ENCODE measurements at places on chromosomes 13 and 19.

DNA sequence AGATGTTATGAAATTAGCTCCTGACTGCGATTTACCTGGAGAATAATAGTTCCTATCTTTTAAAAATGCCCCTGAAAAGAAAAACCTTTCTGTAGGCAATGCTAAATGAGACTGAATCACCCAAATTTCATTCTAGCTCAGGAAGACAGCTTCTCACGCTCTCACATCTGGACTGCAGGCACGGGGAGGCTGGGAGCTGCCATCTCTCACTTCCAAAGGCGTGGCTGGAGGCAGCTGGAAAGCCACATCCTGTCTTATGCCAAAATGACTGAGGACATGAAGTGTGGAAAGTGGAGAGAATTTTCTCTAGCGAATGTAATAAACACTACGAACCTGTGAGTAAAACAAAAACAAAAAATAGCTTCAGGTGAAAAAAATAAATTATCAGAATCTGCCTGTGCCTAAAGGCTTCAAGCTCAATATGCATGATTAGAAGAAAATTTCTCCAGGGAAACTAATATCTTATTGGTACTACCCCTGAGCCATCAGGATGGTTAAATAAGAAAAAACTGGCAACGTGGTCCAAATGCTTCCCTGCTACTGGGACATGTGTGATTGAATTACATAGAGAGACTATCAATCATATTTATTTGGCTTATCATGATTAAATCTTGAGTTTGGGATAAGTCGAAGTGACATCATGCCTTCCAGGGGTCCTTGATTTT, 58.1 kb upstream of the UBL3 start:
- DNase-seq = peak; percentile 38

- no peak for DNase-seq
These were observed 4.2 kb downstream of the TMEM259 start for GRCh38 chr19:1016647-1017114.

- peak; percentile 3 for DNase-seq
These were observed 478.1 kb upstream of the NBEA start for GRCh38 chr13:34464011-34464410.

DNA sequence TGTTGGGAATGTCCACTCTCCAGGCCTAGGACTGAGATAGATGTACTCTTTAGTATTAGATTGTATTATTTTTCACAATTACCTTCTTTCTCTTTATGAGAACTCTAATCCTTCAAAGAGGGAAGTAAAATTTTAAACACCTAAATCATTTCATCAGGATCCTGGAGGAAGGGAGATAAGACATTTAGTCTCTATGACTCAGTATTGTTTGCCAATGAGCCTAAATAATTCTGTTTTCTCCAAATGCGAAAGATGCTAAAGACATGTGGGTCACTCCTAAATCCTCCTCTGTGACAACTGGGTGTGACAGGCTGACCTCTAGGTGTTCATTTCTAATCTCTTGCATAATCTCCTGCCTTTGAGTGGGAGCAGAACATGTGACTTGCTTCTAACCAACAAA, 1736.6 kb upstream of the MIR17HG start:
- DNase-seq = no peak

DNA sequence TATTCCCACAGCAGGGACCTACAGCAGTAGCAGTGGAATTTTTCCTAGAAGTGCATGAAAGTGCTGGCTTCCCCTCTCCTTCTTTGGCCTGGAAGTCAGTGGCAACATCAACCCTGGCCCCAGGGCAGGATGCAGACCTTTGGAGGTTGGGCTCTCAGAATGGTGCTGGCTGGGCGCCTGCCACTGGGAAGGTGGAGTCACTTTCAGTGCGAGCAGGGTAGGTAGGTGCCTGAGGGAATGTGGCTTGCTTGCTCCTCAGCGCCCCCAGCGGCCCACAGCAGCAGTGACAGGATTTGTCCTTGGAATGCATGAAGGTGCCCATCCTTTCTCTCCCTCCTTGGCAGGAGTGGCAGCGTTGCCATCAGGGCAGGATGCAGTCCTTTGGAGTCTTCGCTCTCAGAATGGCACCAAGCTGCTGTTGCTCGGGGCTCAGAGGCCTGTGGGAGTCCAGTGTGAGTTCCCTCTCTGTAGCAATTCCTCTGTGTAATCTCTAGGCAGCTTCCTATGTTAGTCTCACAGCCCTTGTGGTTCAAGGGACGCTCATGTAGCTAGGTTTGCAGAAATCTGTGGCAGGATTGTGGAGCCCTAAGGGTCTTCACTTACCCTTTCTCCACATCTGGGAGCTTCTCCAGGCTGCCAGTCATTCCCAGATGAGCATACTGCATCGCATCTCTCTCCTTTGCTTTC, 354.4 kb upstream of the DACH1 start:
- DNase-seq = peak; percentile 12

- no peak for DNase-seq
These were observed 3.6 kb downstream of the ZIC5 start for GRCh38 chr13:99967869-99968520.

- no peak for DNase-seq
These were observed 126.9 kb downstream of the SIPA1L3 start for GRCh38 chr19:38033658-38034491.

- DNase-seq = no peak
These were observed 20.9 kb downstream of the COG6 start for GRCh38 chr13:39676315-39676876.

- DNase-seq = no peak
These were observed 531.4 kb upstream of the NBEA start for GRCh38 chr13:34410678-34411077.

DNA sequence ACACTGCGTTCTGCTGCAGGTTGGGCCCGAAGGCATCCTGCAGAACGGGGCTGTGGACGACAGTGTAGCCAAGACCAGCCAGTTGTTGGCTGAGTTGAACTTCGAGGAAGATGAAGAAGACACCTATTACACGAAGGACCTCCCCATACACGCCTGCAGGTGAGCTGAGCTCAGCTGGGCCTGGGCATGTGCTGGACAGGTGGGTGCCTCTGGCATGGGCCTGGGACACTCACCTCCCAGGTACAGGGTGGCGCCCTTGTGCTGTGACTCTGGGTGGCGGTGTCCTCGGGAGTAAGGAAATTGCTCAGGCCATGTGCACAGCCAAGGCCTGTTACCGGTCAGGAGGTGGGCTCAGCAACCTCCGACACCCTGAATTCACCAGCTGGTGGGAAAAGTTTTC, 14.2 kb downstream of the UPF1 start:
- DNase-seq = no peak

- no peak for DNase-seq
These were observed 112.3 kb downstream of the GADD45B start for GRCh38 chr19:2588081-2588777.

DNA sequence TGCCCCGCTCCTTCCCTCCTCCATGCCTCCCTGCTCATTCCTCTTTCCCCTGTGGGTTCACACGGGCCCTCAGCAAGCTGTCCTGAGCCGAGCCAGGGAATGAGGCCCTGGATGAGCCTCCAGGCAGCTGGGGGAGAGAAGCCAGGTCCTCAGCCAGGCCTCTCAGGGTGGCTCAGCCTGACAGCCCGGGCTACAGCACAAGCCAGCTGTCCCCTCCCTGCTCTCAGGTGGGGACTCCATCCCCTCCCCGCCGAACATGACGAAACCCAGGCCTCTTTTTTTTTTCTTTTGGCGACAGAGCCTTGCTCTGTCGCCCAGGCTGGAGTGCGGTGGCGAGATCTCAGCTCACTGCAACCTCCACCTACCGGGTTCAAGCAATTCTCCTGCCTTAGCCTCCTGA, 40.0 kb upstream of the MATK start:
- DNase-seq = no peak

- DNase-seq = no peak
These were observed 98.2 kb downstream of the FREM2 start for GRCh38 chr13:38785042-38785441.

- peak; percentile 67 for DNase-seq
These were observed 337 bp upstream of the FXYD7 start for GRCh38 chr19:35142606-35143230.

DNA sequence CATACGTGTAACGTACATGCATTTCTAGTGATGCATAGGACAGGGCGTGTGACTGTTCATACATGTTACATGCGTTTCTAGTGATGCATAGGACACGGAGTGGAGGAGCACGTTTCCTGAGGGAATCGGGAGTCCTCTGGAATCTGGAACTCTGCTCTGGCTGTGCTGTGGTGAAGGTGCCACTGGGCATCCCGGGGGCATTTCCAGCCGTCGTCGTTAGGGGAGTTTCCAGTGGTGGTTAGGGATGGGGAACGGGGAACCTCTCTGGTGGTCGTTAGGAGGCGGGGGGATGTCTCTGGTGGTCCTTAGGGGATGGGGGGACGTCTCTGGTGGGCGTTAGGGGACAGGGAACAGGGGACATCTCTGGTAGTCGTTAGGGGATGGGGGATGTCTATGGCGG, 209.6 kb upstream of the SOX1 start:
- DNase-seq = no peak

GRCh38 chr19:38513762-38514167, 80.3 kb downstream of the RYR1 start:
- no peak for DNase-seq

DNA sequence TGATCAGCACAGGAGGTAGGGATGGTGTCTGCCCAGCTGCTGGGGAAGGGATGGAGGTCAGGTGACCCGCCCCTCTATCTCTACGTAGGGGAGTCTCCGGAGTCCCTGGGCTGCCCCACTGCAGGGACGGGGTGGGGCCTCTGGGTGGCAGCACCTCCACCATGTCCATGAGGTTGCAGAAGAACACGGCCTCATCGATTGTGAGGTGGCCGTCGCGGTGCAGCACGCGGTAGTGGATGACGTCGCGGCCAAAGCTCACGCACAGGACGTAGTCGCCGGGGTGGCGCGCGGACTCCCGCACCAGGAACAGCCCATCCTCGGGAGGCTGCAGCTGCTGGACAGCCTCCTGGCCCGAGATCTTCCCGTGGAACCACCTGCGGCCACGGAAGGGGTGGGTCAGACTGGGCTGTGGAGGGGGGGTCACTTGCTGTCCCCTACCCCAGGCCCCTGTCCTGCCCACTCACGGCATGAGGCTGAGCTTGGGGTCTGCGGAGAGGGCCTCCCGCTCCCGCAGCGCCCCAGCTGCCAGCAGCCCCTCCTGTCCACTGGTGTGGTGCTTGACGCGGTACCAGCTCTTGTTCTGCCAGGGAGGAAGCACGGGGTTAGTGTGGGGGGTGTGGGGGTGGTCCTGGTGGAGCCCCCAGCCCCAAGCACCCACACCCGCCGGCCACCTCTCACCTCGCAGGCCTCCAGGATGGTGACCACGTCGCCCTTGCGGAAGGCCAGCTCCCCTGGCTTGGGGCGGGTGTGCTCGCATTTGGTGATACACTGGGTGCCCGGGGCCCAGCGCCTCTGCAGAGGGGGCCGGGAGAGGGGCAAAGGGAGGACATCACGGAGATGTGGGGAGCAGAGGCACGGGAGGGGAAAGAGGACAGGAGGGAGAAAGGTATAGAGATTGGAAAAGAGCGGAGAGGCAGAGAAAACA, 2.3 kb downstream of the MATK start:
- DNase-seq = no peak

DNA sequence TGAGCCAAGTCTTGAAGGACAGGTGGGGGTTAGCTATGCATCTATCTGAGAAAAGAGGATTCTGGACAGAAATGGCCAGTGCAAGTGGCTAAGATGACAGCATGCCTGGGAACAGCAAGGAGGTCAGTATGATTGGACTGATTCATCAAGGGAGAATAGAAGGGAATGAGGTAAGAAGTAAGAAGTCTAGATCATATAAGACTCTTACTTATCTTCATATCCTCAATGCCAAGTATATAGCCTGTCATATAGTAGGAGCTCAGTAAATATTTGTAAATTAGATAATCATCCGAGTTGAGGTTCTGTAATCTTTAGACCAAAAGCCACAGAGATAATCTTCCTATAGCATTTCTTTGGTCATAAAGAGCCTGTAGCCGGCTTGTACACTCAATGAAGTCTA, 103.3 kb upstream of the MLNR start:
- no peak for DNase-seq

DNA sequence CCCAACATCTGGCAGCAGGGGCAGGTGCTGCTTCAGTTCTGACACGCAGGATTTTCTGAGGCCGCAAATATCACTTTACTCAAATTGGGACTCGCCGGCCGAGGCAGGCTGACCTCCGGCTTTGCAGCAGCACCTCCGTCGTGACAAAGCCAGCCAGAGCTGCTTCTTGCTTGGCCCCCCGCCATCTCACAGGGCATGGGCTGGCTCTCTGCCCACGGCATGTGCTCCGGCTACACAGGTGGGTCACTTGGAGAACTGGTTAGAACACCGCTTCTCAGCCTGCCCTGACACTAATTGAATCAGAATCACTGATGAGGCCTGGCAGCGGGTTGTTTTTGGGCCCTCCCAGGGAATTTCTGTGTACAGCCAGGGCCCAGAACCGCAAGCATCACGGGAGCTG, 112.3 kb downstream of the SLC7A1 start:
- no peak for DNase-seq

GRCh38 chr13:109810761-109811510, 24.6 kb upstream of the IRS2 start:
- no peak for DNase-seq

DNA sequence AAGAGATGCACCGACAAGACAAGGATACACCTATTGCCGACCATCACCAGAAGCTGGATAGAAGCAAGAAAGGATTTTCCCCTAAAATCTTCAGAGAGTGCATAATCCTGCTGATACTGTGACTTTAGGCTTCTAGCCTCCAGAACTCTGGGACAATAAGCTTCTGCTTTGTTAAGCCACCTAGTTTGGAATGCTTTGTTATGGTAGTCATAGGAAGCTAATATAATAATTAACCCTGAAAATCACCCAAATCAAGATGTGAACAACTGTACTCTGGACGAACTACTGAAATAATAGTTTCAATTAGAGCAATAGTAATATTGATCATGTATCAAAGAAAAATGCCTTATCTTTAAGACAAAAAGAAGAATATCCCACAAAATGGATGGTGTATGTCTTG, 524.6 kb downstream of the EFNB2 start:
- DNase-seq = no peak

DNA sequence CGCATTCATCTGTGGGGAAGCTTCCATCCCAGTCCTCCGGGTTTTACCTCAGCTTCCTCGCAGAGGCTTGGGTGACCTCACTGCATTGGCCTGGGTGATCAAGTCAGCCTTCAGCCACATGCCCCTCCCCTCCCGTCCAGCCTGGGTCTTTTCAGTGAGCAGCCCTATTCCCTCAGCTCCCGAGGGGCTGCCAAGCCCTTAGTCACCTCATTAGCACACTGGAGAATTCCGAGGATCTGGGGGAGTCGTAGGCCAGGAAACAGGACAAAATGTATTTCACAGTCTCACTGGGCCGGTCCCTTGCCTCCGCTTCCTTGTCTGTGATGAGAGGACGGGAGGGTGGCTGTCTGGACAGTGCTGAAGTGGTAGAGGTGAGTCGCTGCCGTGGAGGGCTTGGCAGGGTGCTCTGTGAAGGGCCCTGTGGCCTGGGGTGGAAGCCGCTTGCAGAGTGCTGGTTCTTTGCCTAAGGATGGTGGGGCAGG, 19.9 kb downstream of the KDM4B start:
- no peak for DNase-seq

DNA sequence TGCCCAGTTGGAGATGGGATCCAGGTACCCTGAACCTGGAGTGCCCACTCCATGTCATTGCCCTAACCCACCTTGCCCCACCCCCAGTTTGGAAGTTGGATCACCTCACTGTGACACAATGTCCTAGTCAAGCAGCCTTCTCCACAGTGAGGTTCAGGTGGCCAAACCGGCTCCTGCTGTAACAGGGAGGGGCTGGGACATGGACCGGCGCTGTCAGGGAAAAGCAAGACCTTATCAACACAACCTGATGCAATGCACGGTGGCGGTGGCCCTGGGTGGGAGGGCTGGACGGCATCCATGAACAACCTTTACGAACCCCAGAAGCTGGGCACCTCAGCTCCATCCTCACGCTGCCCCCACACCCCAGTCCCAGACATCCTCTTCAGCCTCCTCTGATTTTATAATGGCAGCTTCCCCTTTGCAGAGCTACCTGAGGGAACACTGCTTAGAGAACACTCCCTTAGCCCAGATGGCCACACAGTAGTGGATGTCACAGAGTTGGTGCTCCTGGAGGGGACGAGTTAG, 1.6 kb upstream of the KRTDAP start:
- no peak for DNase-seq
